ENCODE measurements at places on chromosomes 7 and 10.

GRCh38 chr10:54854389-54854788 lies 53.4 kb upstream of the PCDH15 start:
- DNase-seq, result no peak

DNA sequence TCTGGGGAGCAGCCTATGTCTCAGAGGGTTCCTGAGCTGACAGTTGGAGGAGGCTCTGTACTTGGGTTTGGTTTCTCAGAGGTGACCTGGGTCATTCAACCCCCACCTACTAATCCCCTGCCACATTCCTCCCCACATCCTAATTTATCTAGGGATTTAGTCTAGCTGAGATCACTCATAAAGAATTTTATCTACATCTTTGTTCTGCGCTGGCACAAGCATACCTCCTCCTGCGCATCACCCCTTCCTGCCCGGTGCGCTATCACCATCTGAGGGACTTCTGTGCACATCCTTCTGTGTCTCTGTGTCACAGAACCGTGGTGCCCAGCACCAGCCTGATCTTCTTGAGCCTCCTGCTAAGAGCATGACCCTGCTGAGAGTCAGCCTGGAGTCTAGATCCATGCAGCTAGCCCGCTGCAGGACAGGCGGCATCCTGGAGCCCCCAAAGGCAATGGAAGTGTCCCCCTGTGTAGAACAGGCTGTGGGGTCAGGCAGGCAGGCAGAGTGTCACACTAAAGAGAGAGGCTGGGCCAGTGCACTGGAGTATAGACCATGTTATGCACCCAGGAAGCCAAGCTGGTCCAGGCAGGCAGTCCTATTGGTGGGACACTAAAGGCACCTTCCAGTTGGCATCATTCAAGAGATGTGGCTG lies 63.6 kb downstream of the ARHGAP22 start:
- no peak for DNase-seq

- DNase-seq, result no peak
Observed at GRCh38 chr10:32650246-32650655, 204.3 kb downstream of the CCDC7 start.

GRCh38 chr10:88617772-88618300 lies 31.3 kb downstream of the LIPJ start:
- DNase-seq, result no peak

DNA sequence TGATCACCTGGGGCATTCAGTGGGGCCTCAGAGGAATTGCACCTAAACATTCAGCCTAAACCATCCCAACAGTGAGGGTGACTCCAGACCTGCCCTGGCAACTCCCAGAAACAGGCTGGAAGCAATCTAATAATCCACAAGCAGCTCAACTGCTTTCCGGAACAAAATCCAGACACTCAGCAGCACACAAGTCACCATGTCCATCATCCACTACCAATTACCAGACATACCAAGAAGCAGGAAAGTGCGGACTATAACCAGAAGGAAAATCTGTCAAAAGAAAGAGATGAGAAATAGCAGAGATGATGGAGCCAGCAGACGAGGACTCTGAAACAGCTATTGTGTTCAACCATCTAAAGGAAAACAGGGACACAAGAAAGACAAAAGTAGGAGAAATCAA lies 342.6 kb upstream of the ZMIZ1 start:
- no peak for DNase-seq

GRCh38 chr7:24135003-24135817 lies 148.8 kb upstream of the NPY start:
- DNase-seq, result no peak

DNA sequence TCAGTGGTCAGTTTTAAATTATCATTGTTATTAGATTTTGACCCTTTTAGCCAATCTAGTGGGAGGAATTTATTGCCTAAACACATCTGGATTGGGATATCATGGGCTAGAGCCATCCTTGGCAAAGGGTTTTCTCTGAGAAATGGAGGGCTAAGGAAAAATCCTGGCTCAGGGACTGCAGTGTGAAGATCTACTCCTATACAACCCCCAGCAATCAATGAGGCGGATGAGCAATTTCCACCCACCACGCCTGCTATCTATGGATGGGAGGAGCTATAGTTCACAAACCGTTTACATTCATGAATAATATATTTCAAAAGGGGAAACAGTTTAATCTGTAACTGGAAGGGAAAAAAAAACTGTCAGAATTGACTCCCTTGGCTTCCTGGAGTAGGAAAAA lies 2.7 kb downstream of the CAV1 start:
- DNase-seq, result no peak

DNA sequence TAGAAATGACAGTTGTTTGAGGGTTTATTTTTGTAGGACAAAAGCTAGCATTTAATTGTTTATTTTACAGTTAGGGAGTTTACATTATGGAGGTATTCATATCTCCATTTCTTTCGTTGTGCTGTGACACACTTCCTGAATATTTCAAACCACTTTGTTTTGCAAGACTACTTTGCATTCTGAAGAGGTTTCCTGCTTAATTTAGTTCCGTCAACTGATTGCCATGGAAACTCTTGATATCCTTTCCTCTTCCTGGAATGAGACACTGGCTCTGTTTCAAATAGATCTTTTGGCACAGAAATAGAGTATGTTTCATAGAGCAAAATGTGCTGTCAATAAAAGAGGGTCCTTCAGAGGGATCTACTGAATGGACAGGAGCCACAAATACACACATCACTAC lies 159.5 kb upstream of the AGR3 start:
- DNase-seq, result no peak

- DNase-seq, result no peak
Observed at GRCh38 chr10:118311505-118311904, 30.6 kb downstream of the FAM204A start.

- no peak for DNase-seq
Observed at GRCh38 chr10:71427246-71427645, 30.5 kb downstream of the CDH23 start.

DNA sequence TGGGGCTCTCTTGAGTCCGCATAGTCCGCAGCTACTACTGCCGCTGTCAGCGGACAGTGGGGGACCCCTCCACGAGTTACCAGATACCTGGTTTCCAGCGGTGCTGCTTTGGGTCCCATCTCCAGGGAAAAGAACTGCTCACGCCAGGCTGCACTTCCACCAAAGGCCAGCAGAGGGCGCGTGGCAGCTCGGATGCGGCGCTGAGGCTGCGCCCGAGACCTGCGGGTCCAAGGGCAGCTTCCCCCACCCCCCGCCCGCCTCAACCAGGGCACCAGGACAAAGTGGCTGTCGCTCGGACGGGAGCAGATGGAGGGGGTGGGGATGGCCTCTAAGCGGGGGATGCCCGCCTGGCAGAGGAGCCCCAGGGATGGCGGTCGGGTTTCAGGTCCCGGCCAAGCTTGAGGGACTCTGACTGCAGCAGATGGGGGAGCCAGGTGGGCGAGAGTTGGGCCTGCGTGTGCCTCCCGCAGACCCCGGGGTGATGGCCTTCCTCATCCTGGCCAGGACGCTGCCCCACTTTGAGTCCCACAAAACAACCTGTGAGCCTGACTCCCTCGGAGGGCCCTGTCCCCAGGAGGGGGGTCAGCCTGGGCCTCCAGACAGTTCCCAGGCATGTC lies 23.8 kb upstream of the ZNF735 start:
- DNase-seq, result peak; percentile 55

GRCh38 chr7:101441890-101442289 lies 79.2 kb downstream of the COL26A1 start:
- no peak for DNase-seq

DNA sequence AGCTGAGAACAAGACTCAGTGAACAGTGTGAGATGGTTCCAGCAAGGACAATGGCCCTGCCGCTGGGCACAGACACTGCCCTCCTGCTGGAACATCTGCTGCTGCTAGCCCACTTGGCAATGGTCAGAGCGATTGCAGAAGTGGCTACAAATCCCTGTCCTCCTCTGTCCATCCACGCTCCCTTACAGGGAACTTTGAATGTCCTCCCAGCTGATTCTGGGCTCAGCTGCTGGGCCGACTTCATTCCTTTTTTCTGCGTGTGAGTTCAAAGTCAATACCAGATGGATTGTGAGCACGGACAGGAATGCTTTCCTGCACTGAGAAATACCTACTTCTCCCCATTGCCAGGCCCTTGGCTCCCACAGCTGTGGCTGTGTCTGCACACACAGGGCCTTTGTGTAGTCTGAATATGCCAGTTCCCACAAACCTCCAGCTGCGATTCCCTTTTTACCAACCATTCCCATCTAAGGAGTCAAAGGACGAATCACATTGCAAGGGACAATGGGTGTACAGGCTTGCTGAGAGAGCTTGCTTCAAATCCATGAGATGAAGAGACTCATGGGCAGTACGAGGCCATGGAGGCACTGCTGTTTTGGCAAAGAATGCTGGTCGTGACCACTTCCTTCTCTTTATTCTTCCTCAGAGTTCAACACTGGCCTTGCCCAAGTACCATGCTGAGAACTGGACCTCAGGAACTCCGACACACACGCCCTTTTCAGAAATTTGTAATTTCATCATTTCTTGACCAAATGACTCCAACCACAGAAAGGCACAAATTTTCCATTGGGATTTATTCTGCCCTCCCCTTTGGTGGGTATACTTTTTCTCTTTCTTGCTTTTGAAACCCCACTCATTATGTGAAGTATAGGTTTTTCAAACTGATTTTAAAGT lies 44.2 kb downstream of the BPGM start:
- DNase-seq, result no peak

DNA sequence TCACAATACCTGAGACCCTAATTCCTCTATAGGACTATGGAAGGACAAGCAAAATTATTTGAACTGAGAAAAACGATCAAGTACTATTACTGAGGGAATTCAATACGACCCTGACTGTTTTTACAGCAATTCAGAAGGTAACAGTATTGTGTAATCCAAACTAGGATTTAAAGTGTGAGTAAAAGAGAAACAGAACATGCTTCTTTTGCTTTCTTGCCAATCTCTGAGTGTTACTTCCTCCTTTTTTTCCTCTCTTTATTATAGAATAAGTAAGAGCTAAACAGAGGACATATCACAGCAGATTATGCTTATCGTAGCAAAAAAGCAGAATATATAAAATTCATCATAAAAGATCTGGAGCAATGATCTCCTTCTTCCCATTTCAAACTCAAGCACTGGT lies 292.1 kb downstream of the THSD7A start:
- DNase-seq, result no peak

DNA sequence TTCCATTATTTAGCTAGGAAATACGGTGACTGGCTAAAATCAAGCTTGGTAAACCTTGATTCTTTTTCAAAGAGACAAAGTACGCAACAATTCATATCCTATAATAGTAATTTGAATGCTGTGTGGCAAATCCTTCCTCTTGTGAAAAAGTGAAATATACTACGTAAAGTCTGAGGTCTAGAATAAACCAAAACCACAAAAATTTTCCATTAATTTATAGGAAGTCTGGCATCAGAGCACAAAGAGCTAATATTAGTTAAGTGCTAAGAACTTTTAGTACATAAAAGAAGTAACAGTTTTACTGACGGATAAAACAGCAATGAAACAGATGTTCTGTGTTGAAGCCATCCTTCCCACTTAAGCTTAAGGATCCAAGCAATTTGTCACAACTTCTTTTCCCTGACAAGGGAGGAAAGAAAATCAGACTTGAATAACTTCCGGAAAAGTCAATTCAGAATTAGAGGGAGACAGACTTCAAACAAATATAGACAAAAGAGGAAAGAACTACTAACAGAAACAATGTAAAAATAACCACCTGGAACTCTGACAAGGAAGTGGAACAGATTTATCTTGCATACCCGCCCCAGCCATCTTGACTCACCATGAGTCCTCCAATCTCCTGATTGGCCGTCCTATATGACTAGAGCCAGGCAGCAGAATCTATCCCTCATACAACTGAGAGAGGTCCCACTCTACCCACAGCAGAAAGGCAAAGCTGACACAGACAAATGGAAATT lies 34.6 kb downstream of the RHEB start:
- no peak for DNase-seq

DNA sequence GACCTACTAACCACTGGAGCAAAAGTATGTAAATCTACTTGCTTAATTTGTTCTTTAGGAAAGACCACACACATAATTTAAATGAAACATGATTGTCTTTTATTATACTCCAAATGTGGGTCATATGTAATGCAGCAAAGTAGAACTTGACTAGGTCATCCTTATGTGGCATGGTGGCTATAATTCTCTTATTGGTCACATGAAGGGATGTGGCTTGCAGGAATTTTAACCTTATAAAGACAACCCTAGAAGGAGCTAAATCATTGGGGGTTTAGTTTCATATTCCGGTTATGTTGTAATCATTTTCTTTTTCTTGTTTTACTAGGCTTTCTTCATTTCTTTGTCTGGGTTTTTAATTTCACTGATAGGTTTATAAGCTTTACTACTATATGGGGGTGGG lies 93.9 kb downstream of the SEPTIN7 start:
- DNase-seq, result no peak

DNA sequence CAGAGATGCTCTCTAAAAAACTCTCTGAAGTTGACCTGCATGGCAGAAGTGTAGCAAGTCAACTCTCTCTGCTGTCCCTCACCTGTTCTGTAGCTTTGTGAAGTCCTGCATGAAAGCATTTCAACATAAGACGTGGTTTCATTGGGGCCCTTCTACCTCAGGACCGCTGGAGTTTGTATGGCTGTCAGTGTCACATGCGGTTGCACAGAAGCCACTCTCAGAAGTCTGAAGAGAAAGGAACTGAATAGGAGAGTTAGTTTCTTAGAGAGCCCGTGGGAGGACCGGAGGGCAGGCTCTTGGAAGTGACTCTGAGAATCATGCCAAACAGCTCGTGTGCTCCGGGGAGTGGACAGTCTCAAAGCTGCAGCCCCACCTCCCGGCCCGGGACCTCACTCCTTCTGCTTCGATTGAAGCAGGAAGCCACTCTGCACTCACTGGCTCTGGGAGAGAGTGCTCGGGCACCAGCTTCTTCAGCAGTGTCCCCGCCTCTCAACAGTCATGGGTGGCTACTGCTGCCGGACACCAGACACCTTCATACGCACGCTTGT lies 486.7 kb downstream of the SDK1 start:
- no peak for DNase-seq

DNA sequence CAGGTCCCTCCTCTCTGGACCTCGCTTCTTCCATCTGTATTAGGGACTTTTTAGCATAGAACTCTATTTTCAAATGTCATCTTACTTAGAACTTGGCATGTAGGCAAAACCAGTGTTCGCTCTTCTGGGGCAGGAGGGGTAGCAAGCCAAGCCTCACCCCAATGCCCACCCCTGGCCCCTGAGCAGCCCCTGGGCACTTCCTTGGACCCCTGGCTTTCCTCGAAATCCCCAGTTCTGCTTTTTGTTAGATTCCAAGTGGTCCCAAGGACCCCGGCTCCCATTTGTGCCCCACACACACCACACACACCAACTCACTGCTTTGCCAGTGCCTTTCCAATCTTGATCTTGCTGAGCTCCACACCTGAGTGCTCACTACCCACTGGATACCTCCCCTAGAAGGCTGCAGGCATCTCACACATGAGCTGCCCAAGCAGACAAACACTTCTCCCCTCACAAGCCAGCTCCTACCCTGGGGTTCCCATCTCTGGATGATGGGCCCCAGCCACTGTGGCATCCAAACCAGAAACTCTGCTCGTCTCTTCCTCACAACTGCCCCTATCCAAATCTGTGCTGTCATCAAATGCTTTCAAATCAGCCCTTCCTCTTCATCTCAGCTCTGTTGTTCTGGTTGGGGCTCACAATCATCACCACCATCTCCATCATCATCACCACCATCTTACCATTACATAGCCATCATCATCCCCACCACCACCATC lies 167.9 kb upstream of the ZMIZ1 start:
- no peak for DNase-seq

- no peak for DNase-seq
Observed at GRCh38 chr7:132996581-132997242, 85.2 kb downstream of the CHCHD3 start.

GRCh38 chr7:143485500-143485899 lies 7.8 kb downstream of the TAS2R41 start:
- no peak for DNase-seq

GRCh38 chr10:20984662-20985061 lies 87.6 kb upstream of the NEBL start:
- DNase-seq, result no peak

GRCh38 chr7:113026941-113027340 lies 59.7 kb downstream of the GPR85 start:
- no peak for DNase-seq

Data from activated CD4-positive, CD25-positive, alpha-beta regulatory T cell treated with anti-CD3 and anti-CD28 coated beads, Interleukin-2, amount 50 U/mL, for 72 hours (primary cell).